ENCODE measurements at places on chromosomes 12 and 14.

DNA sequence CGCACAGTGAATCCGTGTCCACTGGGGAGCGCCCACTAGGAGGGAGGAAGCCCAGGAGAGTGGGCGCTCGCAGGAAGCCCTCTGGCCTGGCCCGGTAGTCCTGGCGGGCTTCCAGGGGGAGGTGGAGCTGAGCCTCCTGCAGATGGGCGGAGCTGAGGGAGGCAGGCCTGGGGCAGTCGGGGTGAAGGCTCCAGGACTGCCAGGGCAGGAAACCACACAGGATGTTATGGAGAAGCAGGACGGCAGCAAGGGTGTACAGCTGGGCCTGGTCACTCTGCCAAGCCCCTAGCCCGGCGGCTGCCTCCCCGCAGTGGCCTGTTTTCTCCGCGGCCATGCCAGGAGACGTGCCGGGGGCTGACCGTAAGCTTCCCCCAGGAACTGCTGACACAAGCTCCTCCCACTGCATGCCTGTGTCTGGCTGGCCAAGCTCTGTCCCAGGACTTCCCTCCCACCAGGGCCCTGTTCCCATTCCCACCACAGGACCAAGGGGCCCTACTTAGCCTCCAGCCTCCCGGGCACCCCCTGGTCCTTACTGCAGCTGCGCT, 143.4 kb upstream of the C14orf180 start:
- peak; percentile 45 for DNase-seq

DNA sequence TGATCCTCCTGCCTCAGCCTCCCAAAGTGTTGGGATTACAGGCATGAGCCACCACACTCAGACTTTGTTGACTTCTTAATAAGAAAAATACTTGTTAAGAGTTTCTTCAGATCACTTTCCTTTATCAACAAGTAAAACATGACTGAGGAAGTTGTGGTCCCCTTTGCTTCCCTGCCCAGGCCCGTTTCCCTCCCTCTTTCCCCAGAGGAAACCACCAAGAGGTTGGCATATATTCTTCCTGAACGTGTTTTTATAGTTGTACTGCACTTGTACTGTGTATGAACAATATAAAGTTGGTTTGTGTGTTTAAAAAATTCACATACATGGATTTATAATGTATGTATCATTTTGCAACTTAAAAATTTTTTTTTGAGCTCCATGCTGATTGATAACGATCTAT, 28.4 kb downstream of the PTPN11 start:
- DNase-seq, result no peak

DNA sequence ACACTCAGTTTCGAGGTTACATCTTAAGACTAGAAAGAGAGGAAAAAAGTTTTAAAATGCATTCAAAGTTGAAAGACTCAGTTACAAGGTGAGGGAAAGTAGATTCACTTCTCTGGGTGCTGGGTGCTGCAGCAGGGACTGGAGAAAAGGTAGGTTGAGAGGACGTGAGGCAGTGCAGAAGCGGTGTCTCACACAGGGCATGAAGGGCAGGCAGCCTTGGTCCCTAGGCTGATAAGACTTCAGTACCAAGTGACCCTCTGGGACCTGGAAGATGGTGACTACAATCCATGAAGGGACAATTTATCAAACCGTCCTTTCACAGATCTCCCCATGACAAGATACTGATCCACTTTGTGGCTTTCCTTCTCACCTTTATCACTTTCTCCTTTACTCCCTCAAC, 22.5 kb upstream of the UTP20 start:
- no peak for DNase-seq

- no peak for DNase-seq
Observed at GRCh38 chr12:3871356-3871755, 1.8 kb downstream of the PARP11 start.

- no peak for DNase-seq
Observed at GRCh38 chr12:69886109-69886508, 61.1 kb downstream of the MYRFL start.

GRCh38 chr14:99261912-99262787, 9.8 kb downstream of the BCL11B start:
- DNase-seq, result no peak

GRCh38 chr12:62963486-62964041, 28.6 kb upstream of the PPM1H start:
- DNase-seq, result no peak
